Stimulated activated CD4-positive, alpha-beta T cell treated with anti-CD3 and anti-CD28 coated beads, Interleukin-12 subunit alpha, Interleukin-12 subunit beta, amount 100 ng/mL, for 24 hours (primary cell): ENCODE measurements at places on chromosomes 5 and 9.
A peak's percentile ranks its signal among the peaks of the same experiment; 100 is the strongest.

DNA sequence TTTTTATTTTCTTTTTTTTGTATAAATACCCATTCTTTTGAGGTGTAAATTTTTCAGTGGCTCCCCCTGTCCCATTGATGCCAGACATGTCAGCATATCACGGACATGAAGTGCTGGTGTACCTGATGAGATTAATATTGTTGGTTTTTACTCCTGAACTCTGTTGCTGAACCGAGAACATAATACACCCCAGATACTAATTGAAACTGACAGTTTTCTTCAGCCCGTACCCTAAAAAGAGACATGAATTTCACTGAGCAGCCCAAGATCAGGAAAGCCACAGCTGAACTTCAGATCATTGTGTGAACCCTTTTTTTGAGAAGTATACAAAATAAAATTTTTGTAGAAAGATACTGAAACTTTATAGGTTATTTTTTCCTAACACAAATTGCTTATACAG, 75.7 kb downstream of the PRDM9 start:
- no peak for DNase-seq

- DNase-seq = no peak
Measured at GRCh38 chr9:134224567-134225093, 60.3 kb upstream of the RNU6ATAC start.

- DNase-seq = no peak
Measured at GRCh38 chr5:54848581-54848980, 136.8 kb downstream of the ESM1 start.

DNA sequence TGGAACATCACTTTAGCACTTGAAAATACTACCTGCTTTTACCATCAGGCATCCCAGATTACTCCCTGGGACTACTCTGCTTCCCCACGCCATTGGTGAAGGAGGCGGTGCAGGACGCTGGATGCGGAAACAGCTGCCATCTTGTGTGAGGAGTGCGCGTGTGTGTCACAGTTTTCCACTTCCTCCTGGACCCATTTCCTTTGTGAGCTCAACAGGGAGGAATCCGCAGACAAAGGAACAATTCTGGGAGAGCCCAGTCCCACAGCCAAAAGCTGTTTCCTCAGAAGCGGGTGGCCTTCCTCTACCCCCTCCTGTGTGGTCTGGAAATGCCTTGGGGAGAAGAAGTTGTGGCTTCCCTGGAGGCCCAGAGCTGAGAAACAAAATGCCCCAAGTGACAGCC, 16.8 kb downstream of the AFAP1L1 start:
- no peak for DNase-seq

DNA sequence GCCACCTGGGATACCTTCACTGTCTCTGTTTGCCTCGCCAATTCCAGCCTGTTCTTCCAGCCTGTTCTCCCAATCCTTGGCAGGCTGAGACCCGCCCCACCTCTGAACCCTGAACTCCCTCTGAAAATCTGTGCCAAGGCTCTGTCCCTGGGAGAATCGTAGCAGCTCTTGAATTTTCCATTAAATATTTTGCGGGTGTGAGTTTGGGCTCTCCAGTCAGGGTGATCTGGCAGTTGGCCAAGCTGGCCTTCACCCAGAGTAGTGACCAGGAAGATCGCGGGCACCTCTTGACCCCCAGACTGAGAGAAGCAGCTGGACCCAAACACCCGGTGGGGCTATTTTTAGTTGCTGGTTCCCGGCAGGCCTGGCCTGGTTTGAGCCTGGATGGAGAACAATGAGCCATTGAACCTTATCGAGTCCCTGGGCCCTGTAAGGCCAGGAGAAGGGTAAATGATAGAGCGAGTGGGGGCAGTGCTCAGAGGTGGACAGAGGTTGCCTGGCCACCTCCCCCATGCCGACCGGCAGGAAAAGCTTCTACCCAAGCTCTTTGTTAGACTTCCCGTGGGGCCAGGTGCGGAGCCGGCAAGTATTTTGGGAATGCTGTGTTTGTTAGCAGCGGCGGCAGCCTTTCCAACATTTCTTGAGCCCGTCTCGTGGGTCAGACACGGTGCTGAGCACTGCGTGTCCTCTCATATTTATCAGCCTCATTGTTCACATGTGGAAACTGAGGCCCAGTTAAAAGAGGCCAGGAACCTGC, 146.2 kb downstream of the RGS3 start:
- DNase-seq = no peak

GRCh38 chr9:81077572-81077971, 611.8 kb downstream of the TLE1 start:
- DNase-seq = no peak

DNA sequence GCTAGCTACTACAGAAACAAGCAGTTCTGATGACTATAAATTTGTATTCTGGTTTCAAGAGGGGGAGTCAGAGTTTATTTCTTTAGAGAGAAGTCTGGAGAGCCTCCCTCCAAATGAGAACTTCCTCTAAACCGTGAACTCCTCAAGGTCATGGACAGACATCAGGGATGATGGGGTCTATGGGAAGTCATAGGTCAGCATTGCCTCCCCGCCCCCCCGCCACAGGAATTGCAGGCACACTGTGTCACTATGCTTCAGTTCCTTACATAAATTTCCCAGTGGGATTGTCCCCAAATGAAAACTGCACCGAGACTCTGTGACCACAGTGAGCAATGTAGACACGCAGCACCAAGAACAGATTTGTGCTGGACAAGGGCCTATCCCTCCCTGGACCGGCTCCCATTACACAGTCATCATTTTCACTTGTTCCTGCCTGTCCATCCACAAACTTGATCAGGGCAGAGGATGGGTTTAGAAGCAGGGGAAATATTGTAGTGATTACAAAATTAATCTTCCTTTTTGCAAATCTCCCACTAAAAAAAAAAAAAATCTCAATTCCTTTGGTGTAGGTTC, 300.3 kb downstream of the EFNA5 start:
- no peak for DNase-seq

DNA sequence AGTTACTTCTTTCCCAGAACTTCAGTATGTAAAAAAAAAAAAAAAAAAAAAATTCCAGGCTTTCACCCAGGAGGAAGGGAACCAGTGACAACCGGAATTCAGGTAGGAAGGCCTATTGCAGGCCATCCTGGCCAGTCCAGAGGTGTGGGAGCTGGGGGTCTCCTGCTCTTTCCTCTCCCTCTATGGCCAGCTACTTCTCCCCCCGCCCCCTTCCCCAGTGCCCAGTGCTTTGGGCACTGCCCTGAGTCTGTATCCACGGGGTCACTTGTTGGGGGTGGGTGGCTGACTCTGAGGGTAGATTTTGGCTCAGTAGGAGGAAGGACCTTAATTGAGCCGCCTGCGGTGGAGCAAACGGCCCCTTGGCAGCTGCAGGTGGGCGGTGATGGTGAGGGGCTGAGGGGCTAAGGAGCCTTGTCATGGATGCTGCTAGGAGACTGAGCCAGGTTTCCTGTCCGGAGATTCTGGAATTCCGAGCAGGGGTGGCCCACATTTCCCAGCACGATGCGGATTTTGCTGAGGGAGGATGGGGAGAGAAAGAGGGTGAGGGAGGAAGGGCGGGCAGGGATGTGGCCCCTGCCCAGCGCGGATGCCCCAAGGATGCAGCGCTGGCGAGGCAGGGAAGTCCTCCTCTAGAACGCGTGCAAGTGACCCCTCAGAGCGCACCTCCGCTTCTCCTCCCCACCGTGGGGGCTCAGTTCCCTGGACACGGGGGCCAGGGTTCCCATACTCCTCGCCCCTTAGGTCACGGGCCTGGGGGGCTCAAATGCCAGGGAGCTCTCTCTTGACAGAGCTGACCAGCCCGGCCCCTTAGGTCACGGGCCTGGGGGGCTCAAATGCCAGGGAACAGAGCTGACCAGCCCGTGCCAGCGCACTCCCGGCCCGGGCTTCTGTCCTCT, 1.2 kb upstream of the PHF2 start:
- DNase-seq = no peak

GRCh38 chr5:140575309-140575708, 10.7 kb downstream of the SLC35A4 start:
- no peak for DNase-seq

- DNase-seq = no peak
Measured at GRCh38 chr5:169791251-169791650, 154.2 kb downstream of the DOCK2 start.

- no peak for DNase-seq
Measured at GRCh38 chr5:68518286-68518685, 302.7 kb downstream of the PIK3R1 start.

GRCh38 chr9:5264219-5264595, 33.0 kb downstream of the INSL4 start:
- no peak for DNase-seq

- DNase-seq = no peak
Measured at GRCh38 chr5:141903261-141903660, 20.4 kb upstream of the DELE1 start.

GRCh38 chr5:139133282-139133681, 64.9 kb downstream of the SIL1 start:
- DNase-seq = no peak

- DNase-seq = no peak
Measured at GRCh38 chr5:55894135-55894534, 43.0 kb downstream of the IL31RA start.

DNA sequence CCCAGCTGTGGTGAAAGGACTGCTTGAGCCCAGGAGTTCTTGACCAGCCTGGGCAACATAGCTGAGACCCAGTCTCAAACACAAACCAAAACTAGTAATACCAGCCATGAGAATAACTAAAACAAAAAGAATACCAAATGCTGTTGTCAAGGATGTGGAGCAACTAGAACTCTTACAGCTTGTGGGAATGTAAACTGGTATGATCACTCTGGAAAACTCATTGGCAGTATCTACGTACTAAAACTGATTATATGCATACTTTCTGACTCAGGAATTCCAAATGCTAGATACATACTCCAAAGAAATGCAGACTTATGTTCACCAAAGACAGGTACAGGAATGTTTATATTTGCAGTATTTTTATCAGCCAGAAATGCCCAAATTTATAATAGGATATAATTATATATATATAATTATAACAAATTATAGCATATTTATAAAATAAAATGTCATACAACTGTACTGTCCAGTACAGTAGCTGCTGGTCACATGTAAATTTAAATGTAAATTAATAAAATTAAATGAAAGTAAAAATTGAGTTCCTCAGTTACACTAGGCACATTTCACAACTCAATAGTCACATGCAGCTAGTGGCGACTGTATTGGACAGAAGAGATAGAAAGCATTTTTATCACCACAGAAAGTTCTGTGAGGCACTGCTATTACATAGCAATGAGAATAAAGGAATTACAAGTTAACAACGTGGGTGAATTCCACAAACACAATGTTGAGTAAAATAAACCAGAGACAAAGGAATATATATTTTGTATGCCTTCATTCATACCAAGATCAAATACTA, 118.5 kb downstream of the GNAQ start:
- DNase-seq = no peak

GRCh38 chr9:129006328-129007034, 21.6 kb downstream of the SH3GLB2 start:
- no peak for DNase-seq

DNA sequence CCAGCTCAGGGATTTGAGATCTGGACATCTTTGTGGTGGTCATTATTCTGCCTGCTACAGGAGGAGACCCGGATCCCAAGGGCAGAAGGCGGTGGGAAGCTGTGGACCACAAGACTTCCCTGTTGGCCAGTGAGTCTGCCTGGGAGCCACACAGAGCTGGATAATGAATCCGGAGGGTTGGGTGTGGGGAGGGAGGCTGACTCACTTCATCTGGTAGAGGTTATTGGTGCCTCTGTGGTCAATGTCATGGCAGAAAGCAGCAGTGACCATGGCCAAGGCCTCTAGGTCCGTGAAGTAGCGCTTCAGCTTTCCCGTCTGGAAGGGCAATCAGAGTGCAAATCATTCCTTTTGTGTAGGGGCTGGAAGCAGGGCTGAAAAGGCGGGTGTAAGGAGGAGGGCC, 58.5 kb downstream of the PDE6A start:
- no peak for DNase-seq

GRCh38 chr5:94692581-94692980, 74.1 kb downstream of the SLF1 start:
- no peak for DNase-seq

DNA sequence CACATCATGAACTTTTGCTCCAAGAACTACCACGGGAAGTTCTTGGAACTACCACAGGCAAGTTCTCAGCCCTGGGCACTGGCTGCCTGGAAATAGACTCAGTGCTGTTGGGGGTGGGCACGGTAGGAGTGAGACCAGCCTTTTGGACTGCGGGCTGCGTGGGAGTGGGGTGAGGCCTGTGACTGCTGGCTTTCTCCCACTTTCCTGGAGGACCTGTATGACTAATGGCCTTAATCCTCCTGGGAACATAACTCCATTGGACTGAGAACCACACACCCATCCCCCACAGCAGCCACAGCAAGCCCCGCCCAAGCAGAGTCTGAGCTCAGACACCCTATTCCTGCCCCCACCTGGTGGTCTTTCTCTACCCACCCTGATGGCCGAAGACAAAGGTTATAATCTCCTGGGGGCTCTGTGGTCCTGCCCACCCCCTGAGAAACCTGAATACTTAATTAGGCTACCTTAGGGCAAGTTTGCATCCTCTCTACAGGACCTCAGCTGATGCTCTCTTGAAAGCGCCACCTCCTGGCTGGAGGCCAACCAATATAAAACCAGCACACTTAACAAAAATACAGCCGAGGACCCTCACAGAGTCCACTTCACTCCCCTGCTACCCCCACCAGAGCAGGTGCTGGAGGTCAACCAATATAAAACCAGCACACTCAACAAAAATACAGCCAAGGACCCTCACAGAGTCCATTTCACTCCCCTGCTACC, 112.6 kb downstream of the CACNA1B start:
- DNase-seq = no peak

GRCh38 chr9:77756449-77756848, 108.3 kb upstream of the GNA14 start:
- no peak for DNase-seq

- no peak for DNase-seq
Measured at GRCh38 chr9:137256856-137257255, 1.7 kb downstream of the NELFB start.

DNA sequence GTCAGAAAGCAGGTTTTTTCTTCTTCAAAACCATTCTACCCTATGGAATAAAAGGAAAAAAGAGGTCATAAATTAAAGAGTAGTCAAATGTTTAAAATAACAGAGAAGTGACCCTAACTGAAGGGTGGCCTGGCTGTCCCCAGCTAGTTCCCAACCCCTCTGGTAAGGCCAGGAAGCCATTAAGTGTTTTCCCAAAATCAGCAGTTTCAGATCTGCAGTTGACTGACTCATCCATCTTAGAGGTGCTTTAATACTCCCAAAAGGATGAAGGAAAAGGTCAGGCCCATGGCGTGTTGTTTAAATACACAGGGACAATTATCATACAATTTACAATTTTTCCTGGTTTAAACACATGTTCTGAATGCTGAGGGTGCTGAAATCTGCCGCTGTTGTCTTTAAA, 47.9 kb upstream of the TBC1D9B start:
- DNase-seq = no peak

- DNase-seq = no peak
Measured at GRCh38 chr9:123044586-123044985, 11.1 kb downstream of the GPR21 start.

- no peak for DNase-seq
Measured at GRCh38 chr5:152488869-152489268, 83.8 kb upstream of the NMUR2 start.

GRCh38 chr9:38482918-38483592, 58.8 kb upstream of the IGFBPL1 start:
- DNase-seq = no peak

- peak; percentile 56 for DNase-seq
Measured at GRCh38 chr9:95874989-95875304, 544 bp upstream of the ERCC6L2 start.
